ENCODE measurements at places on chromosomes 3 and 15.
A peak's percentile ranks its signal among the peaks of the same experiment; 100 is the strongest.

GRCh38 chr15:63348392-63348791, 33.3 kb downstream of the CA12 start:
- DNase-seq, result no peak

- no peak for DNase-seq
Measured at GRCh38 chr3:156681002-156681401, 6.6 kb downstream of the TIPARP start.

GRCh38 chr3:3200632-3201212, 21.2 kb upstream of the CRBN start:
- DNase-seq, result peak; percentile 81

DNA sequence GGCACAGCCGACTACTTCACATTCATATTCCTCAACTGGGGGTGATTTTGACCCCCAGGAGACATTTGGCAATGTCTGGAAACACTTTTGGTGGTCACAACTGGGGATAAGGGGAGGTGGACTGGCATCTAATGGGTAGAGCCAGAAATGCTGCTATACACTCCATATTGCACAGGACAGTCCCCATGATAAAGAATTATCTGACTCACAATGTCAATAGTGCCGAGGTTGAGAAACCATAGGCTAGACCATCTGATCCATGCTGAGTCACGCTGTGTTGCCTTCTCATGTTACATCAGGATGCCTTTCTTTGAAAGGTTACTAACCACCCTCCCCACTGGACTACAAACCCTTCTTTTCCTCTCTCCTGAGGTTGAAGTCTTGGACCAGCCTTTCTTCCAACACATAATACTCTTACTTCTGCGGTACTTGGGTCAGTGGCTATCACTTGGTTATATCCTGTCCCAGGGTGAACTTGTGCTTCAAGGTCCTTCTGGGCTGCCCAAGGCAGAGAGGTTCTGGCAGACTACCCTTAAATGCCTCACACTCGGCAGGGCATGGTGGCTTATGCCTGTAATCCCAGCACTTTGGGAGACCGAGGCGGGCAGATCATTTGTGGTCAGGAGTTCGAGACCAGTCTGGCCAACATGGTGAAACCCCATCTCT, 68.8 kb downstream of the CTNNB1 start:
- DNase-seq, result no peak

DNA sequence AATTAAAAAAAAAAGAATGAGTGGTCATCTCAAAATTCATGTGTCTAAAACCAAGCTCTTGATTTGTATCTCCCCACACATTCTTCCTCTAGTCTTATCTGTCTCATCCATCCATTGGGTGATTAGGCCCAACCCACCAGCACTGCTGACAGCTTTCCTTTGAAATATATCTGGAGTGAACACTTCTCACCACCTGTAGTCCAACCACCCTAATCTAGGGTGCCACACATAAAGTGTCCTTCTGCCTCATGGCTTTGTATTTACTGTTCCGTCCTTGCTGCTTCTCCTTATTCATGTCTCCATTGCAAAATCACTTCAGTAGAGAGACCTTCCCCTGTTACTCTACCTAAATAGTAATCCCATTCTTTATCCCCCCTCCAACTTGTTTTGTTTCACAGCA, 82.4 kb upstream of the PTX3 start:
- no peak for DNase-seq

DNA sequence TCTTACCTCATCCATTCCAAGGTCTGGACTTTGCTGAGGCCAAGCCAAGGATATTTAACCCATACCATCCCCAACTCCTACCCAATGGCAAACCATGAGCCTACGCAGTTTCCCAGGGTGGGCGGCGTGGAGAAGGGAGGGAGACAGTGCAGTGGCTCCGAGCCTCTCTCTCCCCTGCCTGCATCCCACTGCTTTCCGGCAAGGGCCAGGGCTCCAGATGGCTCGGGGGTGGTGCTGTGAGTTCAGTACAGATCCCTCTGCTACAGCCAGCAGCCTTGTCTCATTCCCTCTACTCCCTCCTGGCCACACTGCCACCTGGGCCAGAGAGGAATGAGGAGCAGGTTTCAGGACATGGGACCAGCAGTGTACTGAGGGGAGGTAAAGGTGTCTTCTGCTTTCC, 44.3 kb upstream of the APEH start:
- DNase-seq, result no peak

GRCh38 chr3:32310918-32311839, 72.7 kb downstream of the CMTM8 start:
- no peak for DNase-seq

DNA sequence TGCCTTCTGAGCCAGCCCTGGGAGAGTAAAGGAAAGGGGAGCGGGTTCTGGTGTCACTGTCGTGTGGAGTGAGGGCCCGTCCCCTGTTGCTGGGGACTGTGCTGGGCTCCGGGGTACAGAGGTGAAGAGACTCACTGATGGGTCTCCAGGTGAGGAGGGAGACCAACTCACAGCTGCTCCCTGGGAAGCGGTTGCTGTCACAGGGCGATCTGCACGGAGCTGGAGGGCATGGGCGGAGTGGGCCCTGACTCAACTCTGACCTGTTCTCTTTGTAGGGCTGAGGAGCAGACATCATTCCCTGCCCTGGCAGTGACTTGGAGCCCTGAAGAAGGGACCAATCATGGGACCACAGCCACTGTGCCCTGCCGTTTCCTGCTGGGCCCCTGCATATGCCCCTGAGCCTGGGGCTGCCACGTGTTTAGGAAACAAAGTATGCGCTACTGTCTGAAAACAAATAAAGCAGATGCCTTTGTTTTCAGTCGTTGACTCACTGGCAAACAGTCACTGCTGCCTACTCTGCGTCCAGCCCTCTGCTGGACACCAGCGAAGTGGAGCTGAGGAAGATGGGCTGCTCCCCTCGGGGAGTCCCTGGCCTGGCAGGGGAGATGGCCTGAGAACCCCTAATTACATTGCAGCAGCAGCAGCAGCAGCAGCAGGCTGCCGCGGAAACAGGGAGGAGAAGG, 22.9 kb upstream of the PLXNA1 start:
- no peak for DNase-seq

- DNase-seq, result no peak
Measured at GRCh38 chr3:73418681-73419080, 206.1 kb downstream of the PDZRN3 start.

DNA sequence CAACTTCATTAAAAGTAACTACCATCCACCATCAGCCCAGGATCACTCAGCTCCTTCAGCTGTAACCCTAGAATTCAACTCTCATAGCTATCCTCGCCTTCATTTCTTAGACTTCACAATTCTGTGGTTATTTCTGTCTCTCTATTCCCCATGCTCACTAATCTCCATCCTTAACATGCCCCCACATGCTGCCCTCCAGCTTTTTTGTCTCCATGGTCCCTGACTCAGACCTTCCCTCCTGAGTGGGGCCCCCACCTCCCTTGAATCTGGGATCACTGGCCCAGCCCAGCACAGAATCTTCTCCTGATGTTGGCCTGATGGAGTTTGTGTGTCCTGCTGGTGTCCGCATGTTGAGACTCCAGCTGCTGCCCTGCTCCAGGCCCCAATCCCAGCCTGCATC, 41.7 kb downstream of the CHST14 start:
- no peak for DNase-seq
